ENCODE measurements at places on chromosomes 5 and 9.

- DNase-seq, result no peak
These were observed 139.1 kb upstream of the ADRA1B start for GRCh38 chr5:159777049-159777660.

DNA sequence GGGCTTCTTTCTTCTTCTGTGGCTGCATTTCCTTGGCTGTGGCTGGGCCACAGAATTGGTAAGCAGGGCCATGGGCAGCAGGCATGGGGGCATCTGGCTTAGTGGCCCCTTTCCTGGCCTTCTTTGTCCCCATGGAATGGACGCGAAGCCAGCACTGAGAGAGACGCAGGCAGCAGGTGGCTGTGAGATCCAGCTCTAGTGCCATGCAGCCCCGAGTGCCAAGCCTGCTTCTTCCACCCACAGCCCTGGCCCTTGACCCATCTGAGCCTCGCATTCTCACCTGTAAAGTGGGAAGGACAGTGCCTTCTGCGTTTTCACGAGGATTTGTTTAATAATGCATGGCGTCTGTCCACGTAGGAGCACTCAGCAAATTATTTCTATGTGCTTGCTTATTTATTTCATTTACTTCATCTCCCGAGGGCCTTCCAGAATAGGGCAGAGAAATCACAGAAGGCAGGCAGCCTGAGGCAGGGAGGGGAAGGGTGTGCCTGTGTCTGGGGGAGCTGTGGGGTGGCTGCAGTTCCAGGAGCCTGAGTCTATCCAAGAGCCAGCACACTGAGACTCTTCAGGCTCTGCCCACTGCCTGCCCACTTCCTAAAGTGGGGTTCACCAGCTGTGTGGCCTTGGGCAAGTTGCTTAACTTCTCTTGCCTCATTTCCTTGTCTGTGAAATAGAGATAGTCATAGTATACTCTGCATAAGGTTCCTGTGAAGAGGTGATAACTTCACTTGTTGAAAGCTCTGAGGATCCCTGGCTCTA lies 55.2 kb downstream of the NTNG2 start:
- DNase-seq, result no peak

GRCh38 chr5:52148679-52149078 lies 639.0 kb upstream of the ITGA1 start:
- no peak for DNase-seq

DNA sequence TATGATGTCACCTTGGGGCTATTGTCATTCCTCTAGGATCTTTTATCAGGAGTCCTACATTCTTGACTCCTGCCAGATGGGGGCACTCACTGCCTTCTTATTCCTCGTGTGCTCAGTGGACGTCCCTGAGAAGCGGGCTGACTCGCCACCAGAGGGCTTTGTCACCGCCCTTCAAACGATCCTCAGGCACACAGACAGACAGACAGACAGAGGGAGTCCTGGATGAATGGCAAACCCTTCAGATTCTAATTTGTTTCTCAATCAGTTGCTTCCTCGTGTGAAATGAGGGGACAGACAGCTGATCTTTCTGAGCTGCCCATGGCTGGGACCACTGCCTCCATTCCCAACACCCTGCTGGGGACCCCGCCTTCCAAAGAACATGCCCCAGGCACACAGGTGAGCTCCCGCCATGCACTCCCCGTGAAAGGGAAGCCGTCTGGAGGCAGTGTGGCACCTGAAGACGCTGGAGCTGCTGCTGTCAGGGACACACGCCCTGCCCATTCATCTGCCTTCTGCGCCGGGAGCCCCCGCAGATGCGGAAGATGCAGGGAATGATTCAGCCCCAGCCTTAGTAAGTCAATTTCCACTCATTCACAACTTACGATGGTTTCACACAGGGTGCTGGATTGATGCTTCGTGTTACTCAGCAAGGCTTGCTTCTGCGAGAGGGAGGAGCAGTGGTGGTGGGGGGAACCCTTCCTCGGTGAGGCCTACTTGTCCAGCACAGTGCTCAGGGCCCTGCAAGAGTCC lies 24.9 kb upstream of the SH3PXD2B start:
- peak; percentile 75 for DNase-seq

DNA sequence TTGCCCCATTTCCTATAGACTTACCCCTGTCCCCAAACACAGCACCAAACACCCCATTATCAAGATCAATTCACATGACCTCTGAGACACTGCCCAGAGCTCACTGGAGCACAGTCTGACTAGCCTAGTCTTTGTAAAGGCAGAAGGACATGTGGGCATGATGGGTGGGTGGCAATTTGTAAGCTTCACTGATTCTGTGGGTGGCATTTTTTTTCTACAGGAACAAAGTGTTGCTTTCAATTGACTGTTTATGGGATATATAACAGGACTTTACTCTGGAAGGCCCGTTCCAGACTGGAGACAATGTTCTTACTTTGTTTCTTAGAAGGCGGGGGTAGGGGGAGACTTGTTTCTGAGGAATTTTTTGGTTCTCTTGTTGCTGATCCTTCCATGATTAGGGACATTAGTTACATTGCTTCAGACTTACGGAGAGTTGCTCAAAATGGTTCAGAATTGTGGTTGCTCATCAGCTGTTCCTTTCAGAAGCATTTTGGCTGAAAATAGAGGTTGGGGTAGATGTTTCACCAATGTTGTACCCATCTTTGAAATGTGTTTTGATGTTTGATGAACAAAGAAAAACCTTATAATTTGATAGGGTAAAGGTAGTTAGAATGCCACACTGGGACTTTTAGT lies 20.2 kb downstream of the NNT start:
- DNase-seq, result no peak

- no peak for DNase-seq
These were observed 106.5 kb downstream of the FANCC start for GRCh38 chr9:95211028-95211427.

GRCh38 chr5:4802044-4802443 lies 338.1 kb upstream of the ADAMTS16 start:
- DNase-seq, result no peak

- no peak for DNase-seq
These were observed 216.5 kb downstream of the ARL15 start for GRCh38 chr5:54093861-54094260.

- DNase-seq, result no peak
These were observed 47.8 kb downstream of the RALGPS1 start for GRCh38 chr9:126962336-126962735.

GRCh38 chr5:110054240-110054639 lies 364.5 kb downstream of the MAN2A1 start:
- DNase-seq, result no peak

DNA sequence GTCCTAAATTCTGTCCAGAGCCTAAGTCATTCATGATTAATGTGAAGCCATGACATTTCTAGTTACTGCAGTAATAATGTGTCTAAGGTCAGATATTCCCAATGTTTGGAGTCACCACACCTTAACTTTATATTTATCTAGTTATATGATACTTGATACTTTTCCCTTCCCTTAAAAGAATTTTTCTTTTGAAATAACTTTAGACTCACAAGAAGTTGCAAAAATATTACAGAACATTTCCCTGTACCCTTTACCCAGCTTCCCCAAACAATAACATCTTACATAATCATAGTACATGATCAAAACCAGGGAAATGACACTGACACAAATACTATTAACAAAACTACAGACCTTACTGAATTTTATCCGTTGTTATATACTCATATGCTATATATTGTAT lies 150.0 kb upstream of the GNA14 start:
- no peak for DNase-seq

GRCh38 chr5:35859101-35859661 lies 2.5 kb downstream of the IL7R start:
- DNase-seq, result no peak

DNA sequence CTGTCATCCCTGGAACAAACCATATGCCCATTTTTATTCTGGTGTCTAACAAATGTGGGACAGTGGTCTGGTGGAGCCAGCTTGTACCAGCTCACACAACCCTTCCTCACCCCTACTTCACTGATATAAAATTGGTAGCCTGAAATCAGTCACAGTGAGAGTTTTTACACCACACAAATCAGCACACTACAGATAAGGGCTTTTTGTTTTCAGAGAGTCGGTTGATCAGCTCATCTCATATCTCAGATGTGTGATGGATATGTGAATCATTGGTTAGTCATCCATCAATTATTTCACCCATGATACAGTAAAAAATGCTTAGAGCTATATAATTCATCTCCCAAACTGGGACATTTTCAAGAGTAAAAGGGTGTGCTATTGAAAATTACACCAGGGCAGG lies 529.2 kb downstream of the EBF1 start:
- no peak for DNase-seq

DNA sequence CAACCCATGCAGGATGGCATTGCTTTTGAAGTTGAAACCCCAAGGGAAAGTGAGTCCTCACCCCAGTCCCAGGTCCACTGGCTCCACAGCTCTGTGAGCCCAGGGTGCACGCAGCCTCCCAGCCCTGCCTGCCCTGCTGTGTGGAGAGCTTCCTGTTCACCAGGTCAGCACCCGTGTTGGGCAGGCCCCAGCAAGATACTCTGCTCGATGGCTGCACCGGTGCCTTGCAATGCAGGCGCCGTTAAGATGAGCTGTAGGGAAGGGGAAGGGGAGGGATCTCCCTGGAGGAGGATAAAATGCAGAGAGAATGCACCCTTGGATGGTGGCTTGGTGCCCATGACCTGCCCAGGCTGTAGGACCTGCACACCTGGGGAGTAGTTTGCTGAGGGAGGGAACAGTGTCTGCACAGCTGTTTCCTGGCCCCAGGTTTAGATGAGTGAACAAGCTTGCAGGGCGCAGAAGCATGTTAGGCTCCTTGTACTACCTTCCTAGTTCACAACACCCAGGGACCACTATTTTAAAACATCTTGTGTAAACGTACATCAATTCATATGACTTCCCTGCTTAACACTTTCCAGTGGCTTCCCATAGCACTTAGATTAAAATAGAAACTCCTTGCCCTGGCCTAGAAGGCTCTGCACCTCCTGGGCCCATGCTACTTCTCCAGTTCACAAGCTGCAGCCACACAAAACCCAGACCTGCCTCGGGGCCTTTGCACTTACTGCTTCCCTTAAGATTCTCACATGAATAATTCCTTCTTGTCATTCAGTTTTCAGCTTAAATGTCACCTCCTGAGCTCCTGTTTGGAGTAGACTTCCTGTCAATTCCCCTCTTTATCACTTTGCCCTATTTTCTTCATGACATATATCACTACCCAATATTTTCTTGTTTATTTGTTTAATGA lies 19.6 kb downstream of the FAT2 start:
- no peak for DNase-seq

DNA sequence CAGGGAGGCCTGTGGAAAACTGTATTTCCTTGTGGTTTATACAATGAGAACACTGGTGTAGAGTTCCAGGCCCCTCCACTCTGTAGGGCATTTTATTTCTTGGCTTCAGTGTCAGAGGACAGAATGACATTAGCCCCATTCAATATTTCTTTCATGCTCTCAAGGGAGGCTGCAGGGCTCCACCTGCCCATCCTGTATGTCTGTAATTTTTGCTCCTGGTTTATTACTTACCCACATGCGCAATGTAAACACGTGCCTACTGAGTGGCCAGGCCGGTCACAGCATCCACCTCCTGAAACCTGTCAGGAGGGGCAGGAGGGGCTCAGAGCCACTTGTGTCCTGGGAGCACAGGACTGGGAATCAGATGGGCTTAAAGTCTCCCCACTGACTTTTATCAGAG lies 82.4 kb downstream of the GADD45G start:
- no peak for DNase-seq

- DNase-seq, result no peak
These were observed 220.6 kb downstream of the C9orf50 start for GRCh38 chr9:129400001-129400970.

DNA sequence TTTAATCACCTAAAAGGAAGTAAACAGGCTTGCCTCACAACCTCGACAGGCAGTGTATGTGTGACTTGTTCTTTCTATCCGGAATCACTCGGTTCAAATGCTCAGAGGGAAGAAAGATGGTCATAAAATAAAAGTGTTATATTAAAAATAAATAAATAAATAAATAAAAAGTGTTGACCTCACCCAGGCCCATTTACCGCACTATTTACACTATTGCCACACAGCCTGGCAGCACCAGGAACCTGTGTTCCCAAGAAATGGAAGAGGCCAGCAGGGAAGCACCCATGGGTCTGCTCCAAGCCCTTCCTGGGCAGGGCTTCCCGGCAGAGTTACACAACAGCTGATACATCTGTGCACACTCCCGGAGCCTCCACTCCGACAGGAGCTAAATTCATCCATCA lies 127.9 kb downstream of the EFNA5 start:
- no peak for DNase-seq

DNA sequence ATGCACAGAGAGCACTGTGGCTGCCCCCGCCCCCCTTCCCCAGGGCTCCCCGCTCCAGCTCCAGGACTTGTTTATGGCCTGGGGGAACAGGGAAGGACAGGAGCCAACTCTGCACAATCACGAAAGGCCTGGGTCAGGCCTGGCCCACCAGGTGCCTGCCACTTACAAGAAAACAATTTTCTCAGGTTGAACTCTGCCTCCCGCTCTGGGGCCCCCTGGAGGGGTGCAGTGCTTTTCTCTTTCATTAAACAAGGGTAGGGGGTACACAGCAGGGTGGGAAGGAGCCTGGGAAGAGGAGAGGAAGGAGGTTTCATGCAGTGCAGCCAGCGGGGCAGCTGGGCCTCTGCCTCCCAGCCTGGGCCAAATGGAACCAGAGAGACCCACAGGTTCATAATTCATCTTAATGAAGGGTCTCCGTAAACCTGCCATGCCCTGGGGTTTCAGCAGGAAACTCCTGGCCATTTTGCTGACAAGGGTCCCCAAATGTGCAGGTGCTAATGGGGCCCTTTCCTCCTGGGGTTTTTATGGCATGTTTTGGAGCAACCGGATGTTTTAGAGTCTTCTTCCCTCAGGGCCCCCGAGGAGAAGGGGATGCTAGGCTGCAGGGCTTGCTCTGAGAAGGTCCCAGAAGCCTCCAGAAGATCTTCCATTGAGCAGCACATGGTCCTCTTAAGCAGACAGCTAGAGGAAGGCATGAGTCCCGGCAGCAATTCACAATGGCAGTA lies 219.8 kb downstream of the SLIT3 start:
- no peak for DNase-seq

GRCh38 chr9:72775570-72775969 lies 177.3 kb downstream of the ALDH1A1 start:
- no peak for DNase-seq

- no peak for DNase-seq
These were observed 324.6 kb upstream of the TYRP1 start for GRCh38 chr9:12368569-12368968.

DNA sequence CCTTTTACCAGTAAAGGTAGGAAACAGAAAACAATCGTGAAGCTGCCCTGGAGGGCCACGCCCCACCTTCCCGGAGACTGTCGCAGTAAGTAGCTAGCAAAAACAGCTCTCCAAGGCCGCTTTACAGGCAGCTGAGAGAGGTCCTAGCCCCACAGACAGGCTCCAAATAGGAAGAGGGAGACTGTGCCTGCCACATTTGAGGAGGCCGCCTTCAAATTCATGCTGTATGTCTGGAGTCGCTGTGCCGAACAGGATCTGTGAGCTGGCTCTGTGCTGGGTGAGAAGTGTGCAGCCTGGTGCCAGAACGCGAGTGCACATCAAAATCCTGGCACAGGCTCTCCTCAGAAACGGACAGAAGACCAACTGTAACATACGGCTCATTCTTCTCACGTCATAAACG lies 582.2 kb downstream of the CETN3 start:
- DNase-seq, result no peak
